ENCODE measurements at places on chromosomes 13 and 19.
A peak's percentile ranks its signal among the peaks of the same experiment; 100 is the strongest.

- DNase-seq: no peak
Measured at GRCh38 chr19:29860492-29860891, 48.7 kb downstream of the CCNE1 start.

DNA sequence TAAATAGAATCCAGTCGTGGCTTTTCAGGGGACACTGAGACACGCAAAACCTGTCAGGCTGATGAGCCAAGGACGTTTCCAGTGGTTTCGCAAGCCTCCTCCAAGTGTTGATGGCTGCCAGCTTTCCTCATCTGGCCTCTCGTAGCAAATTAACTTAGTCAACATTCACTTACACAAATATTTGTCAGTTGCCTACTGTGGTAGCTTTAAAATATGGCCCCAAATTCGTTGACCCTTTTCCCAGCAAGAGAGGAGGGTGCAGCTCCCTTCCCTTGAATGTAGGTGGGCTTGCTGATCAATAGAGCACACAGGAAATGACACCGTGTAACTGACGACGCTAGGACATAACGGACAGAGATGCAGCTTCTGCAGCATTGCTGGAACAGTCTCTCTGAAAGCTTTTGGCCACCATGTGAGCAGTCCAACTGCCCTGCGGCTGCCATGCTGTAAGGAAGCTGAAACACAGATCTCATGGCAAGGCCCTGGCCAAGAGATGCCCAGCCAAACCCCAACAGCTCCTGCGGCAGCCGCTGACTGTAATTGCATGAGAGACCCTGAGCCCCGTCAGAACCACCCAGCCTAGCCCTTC lies 5.5 kb upstream of the RANBP3 start:
- DNase-seq: no peak

- no peak for DNase-seq
Measured at GRCh38 chr13:50912851-50913250, 3.3 kb downstream of the RNASEH2B start.

- DNase-seq: no peak
Measured at GRCh38 chr13:33244907-33245287, 40.7 kb downstream of the STARD13 start.

GRCh38 chr13:43348397-43348796 lies 325.0 kb downstream of the DNAJC15 start:
- no peak for DNase-seq

- DNase-seq: no peak
Measured at GRCh38 chr19:21559444-21559843, 54.0 kb downstream of the ZNF429 start.

DNA sequence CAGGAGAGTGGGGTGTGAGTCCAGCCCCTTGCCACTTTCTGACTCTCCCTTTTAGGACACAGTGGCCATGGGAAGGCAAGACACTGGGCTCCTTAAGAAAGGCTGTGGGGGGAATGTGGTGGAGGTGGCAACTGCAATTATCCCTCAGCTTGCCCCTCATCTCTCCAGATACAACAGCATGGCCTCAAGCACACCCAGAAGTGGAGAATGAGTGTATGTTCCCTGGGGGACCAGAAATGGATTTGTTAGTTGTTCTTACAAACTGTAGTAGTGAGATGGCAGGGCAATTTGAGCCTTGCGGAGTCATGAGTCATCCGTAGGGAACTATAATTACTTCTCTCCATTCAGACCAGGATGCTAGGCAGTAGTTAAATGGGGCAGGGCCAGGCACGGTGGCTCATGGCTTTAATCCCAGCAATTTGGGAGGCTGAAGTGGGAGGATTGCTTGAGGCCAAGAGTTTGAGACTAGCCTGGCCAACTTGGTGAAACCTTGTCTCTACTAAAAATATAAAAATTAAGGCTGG lies 25.6 kb upstream of the CXCL17 start:
- no peak for DNase-seq

DNA sequence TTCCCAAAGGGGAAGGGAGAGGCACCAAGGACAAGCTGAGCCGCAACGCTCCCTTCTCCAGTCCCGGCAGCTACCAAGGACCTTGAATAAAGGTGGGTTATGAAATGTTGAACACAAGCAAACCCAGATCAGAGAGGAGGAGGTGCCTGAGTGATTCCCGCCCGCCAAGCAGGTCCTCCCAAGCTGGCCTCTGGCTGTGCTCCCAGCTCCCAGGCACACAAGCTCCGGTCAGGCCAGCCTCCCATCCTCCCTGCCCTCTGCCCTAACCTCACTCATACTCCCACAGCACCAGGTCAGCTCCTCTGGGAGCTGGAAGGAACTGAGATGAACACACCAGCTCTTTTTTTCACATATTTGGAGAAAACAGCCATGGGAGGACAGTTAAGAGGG lies 3.7 kb downstream of the NAPA start:
- no peak for DNase-seq

GRCh38 chr13:99301913-99302636 lies 5.1 kb downstream of the GPR183 start:
- no peak for DNase-seq

DNA sequence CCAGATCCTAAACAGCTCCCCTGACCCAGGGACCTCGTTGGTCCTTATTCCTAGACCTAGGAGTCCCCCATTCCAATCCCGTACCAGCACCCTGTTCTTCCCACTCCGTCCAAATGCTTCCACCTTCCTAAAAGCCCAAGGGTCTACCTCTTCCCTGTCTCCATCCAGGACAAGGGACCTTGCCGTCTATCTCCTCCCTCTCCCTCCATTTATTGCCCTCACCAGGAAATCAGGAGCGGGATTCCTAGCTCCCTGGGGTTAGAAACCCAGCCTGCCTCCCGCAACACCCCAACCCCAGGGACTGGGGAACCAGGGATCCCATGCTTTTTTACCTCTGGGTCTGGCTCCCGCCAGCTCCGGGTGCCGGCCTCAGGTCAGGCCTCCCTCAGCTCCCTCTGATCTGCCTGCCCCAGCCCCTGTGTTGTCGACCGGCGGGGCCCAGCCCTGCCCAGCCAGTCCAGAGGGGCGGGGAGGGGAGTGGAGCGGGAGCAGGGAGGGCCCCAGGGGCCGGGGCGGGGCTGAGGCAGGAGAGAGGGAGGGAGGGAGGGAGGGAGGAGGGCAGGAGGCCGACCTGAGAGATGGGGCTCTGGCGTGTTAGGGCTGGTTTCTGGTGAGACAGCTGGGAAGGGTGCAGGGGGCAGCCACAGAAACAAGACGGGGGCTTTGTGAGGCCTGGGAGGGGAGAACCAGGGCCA lies at the start of gene B3GNT8:
TSS of gene B3GNT8 (minus strand) at position 423 of the 695 bp plus-strand sequence. CDS start 596 bp downstream, outside the sequence.
- peak; percentile 83 for DNase-seq

- no peak for DNase-seq
Measured at GRCh38 chr13:102935896-102936321, 90.1 kb downstream of the ERCC5 start.

- DNase-seq: no peak
Measured at GRCh38 chr13:42076309-42076713, 27.9 kb downstream of the DGKH start.

- no peak for DNase-seq
Measured at GRCh38 chr13:25678398-25678797, 306.6 kb downstream of the ATP8A2 start.

DNA sequence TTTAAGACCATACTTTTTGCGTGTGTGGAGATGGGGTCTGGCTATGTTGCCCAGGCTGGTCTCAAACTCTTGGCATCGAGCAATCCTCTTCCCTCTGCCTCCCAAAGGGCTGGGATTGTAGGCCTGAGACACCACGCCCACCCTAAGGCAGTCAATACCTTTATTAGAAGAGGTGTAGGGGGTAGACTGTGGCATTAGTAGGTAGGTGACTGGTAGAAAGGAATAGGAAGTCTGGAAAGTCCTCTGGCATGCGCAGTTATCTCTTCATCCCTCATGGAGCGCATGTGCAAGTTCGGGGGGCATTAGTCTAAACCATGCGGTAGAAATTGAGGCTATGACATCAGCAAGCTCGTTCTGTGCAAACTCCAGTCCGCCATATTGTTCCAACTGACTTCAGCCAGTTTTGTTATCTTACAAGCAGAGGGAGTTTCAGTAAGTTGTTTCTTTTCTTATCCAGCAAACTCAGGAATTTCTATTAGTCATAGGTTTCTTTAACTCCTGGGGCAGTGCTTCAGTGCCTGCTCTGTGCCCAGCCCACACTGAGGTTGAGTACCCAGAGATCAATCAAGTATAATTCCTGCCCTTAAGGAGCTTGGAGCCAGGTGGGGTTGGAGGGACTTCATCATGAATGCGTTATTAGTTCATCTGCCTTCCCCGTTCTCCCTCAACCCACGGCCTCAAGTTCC lies 7.3 kb upstream of the RANBP3 start:
- no peak for DNase-seq
